ENCODE measurements at places on chromosomes 3 and 15. TPM values are rescaled to one million over a fixed set of nuclear protein-coding genes. Genes with fewer than 3 reads are reported as not detected.
A peak's percentile ranks its signal among the peaks of the same experiment; 100 is the strongest.

GRCh38 chr15:71790081-71790480 is 20.3 kb upstream of the NR2E3 start:
- DNase-seq, result no peak

Gene PARL
- 58.2 TPM for total RNA-seq

- no peak for DNase-seq
These were observed 1460.3 kb upstream of the CADM2 start for GRCh38 chr3:83498361-83499016.

DNA sequence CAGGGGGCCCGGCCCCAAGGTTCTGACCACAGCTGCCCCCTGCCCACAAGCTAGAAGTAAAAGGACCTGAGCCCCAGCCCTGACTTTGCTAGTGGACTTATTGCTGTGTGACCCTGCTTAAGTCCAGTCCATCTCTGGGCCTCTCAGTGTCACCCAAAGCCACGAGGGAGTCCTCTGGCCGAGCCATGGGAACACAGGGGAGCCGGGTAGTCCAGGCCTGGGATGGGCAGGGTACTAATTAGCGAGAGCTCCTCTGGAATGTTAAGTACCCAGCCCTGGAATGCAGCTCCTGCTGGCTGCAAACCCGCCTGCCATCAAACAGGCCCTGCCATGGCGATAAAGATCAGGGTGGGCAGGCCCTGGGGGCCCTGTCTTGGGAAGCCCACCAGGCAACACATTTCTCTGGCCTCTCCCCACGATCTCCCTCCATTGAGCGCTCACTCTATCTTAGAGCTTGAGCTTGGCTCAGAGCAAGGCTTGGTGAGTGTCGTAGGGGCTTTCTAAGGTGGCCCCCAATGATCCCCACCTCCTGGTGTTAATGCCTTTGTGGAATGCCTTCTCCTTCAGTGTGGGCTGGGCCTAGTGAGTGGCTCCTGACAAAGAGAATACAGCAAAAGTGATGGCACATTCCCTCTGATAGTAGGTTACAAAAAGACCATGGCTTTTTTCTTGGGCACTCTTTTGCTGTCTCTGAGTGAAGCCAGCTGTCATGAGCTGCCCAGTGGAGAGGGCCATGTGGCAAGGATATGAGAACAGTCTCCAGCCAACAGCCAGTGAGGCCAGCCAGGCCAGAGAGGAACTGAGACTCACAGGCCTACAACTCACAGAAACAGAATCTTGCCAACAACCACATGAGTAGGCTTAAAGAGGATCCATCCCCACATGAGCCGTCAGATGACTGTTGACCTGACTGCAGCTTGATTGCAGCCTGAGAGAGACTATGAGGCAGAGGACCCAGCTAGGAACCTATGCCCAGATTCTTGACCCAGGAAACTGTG is 133.1 kb downstream of the SMAD6 start:
- DNase-seq, result no peak

DNA sequence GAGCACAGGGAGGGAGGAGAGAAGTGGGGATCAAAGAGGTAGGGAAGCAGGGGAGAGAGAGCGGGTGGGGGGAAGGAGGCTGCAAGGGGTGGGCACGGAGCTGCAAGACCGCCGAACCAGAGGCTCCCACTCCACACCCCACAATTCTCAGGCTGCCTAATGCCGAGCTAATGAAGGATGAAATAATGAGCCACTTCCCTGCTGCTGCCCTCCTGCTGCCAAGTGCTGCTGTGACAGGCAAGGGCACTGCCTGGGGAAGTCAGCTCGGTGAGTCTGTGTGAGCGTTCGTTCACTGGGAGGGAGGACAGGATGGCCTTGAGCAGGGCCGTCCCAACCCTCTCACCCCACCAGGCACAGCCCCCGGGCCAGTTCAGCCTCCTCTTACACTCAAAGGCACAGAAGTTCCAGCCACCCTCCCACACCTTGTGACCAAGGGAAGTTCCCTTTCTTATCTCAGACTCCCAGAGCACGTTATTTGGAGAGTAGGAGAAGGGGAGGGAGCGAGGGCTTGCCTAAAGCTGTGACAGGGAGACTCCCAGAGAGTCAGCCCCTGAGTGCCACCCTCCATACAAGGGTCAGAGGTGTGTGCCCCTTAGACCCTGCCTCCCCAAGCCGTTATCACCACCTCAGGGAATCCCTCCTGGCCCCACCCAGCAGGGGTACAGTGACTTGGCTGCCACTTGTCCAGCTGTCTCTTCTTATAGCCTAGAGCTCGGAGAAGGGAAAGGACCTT is 12.4 kb downstream of the GLYCTK start:
- no peak for DNase-seq

Gene CKMT1B
- total RNA-seq, result 4.3 TPM

DNA sequence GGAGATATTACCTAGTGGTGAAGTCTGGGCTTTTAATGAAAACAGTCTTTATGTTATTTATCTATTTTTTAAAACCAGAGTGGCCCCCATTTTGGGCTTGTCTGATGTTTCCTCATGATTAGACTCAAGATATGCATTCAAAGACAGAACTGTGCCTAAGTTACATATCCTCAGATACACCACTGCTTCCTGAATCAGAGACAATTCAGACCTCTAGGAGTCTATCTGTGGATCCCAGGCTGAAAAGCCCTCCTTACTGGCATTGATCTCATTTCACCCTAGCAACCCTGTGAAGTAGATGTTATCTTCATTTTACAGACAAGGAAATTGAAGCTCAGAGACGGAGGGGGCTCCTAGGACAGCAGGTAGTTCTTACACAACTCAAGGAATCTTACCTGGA is 16.8 kb upstream of the TGM5 start:
- no peak for DNase-seq

DNA sequence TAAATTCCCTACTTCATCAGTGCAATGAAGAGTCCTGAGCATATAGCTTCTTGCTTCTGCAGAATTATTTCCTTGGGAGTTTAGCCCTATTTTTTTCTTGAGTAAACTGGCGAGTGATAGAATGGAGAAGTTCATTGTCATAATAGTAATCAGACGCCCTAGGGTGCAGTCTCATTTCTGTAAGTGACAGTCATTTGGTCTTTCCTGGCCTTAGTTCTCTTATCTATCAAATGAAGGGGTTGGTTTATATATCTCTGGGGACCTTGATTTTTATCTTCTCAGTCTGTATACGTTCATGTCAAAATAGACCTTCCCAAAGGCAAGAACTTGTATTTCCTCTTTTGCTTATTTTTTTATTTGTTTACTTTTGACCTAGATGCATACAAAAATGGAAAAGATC is 9.9 kb upstream of the ALPK3 start:
- no peak for DNase-seq

Gene TMEM212
- not detected for total RNA-seq

Gene MITF
- 40.0 TPM for total RNA-seq

Gene HRH1
- total RNA-seq, result 7.3 TPM

GRCh38 chr3:99332718-99333117 is 305.7 kb upstream of the COL8A1 start:
- no peak for DNase-seq

Gene ATP10A
- total RNA-seq, result 13.2 TPM

Gene ITIH1
- total RNA-seq, result not detected

DNA sequence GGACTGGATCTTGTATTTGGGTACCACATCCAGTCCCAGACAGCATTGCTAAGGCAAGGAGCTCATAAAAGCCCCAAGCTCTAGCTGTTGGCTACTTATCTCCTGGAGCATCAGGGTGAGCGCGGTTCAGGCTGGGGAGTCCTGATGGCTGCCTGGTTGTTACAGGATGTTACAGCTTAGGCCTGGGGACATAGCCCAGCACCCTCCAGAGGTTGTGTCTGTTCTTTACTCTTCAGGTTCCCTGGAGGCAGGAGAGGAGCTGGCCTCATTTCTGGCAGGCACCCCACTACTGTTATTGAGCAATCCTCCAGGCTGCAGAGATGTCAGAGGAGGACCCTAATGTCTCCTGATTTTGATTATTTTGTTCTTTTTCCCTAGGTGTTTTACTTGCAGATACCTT is 26.6 kb downstream of the APBA2 start:
- DNase-seq, result no peak

GRCh38 chr15:27095886-27096624 is 125.1 kb downstream of the GABRG3 start:
- DNase-seq, result no peak

GRCh38 chr3:7843441-7843840 is 658.2 kb upstream of the LMCD1 start:
- no peak for DNase-seq

Gene C15orf62
- total RNA-seq, result 0.63 TPM

- no peak for DNase-seq
These were observed 13.4 kb upstream of the ZNF639 start for GRCh38 chr3:179309225-179310078.

Gene SIDT1
- 0.36 TPM for total RNA-seq

- no peak for DNase-seq
These were observed 489.9 kb downstream of the SOX2 start for GRCh38 chr3:182201456-182202168.

DNA sequence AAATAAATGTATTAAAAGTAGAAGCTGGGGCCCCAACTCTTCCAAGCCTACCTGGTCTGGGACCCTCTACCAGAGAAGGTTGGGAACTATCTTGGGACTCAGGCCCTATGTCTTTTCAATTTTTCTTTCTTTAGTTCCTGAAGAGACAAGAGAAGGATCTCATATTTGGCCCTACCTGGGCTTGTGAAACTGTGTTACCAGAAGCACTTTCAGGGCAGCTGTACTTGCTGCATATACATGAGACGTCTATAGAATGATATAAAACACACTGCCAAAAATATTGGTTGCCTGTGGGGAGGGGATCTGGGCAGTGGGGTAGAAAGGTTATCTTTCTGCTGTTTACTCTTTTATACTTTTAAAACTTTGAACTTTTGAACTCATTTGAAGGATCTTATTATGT is 604 bp upstream of the EPB42 start:
- DNase-seq, result no peak

GRCh38 chr3:128867200-128868125 is 12.0 kb upstream of the ACAD9 start:
- no peak for DNase-seq

Gene C3orf62
- total RNA-seq, result 0.92 TPM

GRCh38 chr3:49609815-49610214 is 55.5 kb downstream of the BSN start:
- no peak for DNase-seq

GRCh38 chr3:153138276-153139210 is 23.5 kb upstream of the RAP2B start:
- peak; percentile 98 for DNase-seq

Gene HRG
- not detected for total RNA-seq

Measured in epithelial cell of proximal tubule (primary cell).